Fibroblast of upper back skin (primary cell): ENCODE measurements at places on chromosomes 1 and 21.

DNA sequence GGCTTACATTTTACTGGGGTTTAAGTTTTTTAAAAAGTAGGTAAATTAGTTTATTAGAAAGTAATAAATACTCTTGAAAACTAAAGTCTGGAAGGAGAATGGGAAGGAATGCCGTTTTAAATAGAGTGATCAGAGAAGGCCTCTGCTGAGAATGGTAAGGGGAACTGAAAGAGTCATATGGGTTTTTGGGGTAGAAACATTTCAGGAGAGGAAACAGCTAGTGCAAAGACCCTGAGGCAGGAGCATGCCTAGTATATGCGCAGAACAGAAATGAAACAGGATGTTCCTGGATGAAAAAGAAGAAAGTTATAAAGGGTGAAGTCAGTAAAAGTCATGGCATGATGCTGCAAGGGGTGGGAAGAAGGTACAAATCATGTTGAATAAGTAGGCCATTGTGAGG is 38.9 kb downstream of the ZC3H11B start:
- no peak for DNase-seq

GRCh38 chr1:62467092-62467491 is 30.2 kb downstream of the USP1 start:
- DNase-seq, result peak; percentile 51

DNA sequence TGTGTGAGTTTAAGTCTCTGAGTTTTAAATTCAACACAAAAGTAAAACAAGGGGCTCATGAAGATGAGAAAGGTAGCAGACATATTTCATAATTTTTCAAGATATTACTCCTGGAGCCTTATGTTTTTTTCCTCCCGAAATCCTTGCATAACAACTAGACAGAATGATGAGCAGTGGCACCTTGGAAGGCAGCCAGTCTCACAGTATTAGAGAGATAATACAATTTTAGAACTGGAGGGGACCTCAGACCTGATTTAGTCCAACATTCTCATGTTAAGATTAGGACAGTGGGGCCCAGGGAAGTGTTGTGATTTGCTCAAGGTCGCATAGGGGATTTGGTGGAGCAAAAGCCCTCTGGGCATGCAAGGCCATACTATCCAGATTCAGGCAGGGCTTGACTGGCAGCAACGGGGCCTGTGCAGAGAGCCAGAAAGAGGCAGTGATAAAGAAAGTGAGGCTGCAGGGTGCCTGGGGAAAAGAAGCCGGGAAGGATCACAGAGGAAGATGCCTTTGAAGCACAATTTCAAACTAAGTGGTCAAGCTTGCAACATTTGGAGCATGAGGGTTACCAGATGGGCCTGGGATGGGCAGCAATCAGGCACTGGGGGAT is 31.4 kb upstream of the BCL9 start:
- no peak for DNase-seq

DNA sequence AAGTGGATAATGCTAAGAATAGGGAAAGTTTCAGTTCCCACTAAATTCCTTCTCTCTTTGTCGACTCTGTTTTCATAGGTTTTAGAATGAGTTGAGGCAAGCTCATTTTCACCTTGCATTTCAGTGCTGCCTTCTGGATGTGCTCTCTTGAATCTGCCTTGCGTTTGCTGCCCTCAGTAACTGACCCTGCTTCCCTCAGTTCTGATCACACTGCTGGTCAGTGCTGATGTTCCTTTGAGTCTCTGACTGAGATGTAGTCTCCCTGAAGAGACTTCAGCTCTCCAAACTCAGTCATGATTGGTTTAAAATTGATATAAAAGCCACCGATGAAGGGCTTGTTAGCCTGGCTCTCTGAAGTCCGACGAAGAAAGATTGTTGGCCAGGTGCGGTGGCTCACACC is 25.2 kb upstream of the HMGN1 start:
- DNase-seq, result no peak

DNA sequence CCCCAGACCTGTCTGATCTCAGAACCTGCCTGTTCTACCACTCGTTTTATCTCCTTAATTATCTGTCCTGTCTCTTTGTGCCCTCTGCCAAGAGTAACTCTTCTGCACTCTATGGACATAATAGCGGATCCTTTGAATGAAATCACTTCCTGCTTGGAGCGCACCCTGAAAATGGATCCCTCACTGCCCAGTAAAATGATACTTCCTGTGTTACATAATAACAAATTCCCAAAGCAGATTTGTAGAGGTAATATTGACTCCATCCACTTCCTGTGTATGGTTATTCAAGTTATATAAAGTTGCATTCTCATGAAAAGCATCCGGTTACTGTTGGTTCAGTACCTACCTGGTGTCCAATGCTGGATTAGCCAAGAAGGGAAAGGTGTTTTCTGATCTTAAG is 246.0 kb downstream of the TRABD2B start:
- no peak for DNase-seq

DNA sequence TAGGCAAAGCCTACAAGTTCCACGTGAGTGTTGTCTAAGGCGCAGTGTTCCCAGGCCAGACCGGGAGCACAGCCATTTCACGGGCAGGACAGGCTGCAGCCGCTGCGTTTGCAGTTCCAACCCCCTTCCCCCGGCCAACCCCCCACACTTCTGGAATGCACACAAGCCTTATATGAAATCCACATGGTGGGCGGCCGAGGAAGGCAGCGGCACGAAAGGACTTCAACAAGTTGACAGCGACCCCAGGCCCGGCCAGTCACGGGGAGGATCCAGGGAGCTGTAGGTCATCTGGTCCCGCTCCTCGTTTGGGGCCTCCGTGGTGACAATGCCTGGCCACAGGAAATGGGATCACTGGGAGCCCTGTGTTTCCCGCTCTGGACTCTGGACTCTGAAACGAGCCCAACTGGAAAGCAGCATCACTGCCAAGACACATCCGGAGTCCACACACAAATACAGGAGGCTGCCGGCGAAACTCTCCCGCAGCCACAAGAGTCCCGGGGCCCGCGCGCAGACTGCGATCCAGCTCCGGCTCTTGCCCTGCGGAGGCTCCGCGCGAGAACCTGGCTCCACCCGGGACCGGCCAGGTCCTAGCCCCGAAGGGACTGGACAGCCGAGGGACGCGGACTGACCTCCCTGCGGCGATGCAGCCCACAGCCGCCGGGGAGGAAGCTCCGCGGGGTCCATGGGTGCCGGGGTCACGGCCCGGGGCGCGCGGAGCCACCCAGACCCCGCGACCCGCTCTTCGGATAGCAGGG is 794 bp downstream of the NID1 start:
- peak; percentile 81 for DNase-seq

- DNase-seq, result no peak
Measured at GRCh38 chr1:243394066-243394465, 138.2 kb downstream of the SDCCAG8 start.

GRCh38 chr1:248804771-248805681 is 20.7 kb downstream of the SH3BP5L start:
- DNase-seq, result no peak

DNA sequence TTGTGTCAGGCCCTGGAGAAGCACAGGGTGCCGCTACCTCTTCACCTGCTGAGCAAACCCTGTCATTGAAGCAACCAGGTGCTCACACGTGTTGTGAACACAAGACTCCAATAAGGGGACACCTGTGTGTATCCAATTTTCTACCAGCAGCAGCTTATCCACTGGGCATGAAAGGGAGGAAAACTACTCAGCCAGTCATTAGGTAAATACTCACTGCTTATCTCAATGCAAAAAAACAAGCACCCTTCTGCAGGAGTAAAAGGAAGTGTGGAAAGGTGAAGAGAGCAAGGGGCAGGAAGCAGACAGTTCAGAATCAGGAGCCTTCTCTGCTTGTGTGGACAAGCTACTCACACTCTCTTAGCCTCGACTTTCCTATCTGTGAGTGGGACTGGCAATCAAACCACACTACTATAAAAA is 148.9 kb downstream of the ETS2 start:
- no peak for DNase-seq

DNA sequence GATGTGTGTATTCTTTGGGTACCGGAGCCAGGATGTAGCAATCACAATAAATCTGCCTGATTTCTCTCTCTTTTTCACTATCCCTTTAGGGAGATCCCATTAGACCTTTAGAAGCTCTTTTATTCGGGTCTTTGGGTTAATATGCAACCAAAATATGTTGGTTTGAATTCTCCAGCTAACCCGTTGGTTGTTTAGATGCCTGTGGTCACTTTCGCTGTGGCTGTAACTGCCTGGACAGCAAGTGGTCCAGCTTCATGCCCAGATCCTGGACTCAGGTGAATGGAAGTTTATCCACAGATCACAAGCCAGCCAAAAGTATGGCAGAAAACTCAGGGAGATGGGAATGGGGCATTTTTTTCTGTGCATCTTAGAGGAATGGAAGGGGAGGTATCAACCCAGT is 12.3 kb downstream of the KAZN start:
- DNase-seq, result no peak

DNA sequence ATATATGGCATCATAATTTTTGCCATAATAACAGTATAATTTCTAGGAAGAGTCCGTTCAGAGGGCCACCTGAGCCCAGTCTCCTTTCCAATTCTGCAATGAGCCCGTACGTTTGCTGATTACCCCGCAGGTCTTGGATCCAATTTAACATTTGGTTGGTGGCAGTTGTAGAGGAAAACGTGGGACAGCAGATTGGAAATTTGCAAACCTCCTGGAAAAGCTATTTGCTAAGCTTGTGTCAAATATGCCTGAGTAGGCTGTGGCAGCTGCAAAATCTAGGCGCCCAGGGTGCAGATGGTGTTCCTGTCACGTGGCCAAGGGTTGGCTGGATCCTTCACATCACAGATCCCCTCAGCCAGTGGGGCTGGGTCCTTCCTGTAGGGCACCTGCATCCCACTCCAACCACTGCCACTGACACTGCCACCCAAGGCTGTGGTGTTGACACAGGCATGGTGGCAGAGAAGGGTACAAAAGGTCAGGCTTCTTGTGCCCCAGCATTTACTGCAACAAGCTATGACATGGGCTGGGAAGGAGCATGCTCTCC is 174.8 kb upstream of the SYT6 start:
- no peak for DNase-seq
